Amygdala (tissue), 56 donors: ENCODE measurements at places on chromosomes 5 and 9.

DNA sequence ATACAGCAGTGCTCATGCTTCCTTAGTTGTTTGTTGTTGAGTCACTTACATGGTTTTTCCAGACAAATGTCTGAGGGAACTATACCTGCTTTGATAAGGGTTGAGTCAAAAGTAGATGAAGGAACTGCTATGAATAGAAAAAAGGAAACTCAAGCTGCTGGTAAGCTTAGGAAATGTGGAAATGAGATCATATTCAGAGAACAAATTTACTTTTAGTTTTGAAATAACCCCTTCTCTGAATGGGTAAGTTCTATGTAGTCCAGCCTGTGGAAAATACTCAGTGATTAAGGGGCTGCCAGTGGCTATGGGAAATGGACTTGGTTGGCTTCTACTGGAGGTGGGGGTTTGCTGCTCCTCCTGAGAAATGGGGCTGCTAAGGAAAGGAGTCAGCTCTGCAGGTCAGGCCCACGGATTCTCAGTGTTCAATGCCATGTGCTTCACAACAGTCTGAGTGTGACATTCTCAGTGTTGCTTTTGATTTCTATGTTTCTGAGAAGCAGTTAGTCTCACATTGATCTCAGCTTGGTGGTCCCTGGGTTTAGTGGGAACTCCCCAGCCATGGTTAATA is 47.7 kb upstream of the GLRX start:
- no peak for DNase-seq

DNA sequence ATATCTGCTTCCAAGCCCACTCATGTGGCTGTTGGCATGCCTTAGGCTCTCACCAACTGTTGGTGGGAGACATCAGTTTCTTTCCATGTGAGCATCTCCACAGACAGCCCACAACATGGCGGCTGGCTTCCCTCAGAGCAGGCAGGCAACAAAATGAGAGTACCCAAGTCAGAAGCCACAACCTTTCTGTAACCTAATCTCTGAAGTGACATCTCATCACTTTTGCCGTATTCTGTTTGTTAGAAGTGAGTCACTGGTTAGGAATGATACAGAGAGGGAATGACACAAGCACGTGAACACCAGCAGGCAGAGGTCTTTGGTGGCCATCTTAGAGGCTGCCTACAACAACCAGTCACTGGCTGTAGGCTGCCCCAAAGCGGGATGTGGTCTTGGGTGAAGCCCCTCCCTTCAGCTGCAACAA is 88.6 kb upstream of the RASGRF2 start:
- no peak for DNase-seq

GRCh38 chr5:37696190-37697021 is 143.4 kb downstream of the GDNF start:
- DNase-seq: no peak

DNA sequence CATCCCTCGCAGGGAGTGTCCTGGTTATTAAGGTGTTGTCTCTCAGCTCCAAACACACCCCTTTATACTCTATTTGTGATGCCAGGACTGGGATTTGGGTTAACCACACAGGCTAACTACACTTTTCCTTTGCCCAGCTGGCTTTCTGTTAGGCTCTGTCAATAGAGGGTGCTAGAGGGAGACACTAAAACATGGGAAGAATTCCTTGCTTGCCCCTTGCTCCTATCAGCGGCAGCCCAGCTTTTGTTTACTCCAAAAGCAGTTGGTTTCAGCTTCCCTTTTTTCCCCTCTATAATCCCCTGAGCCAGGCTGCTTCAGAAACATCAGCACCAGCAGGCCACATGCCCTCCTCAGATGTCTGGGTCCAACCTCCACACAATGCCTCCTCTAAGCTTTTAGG is 297.1 kb downstream of the KCTD16 start:
- no peak for DNase-seq

- no peak for DNase-seq
Observed at GRCh38 chr9:19614294-19614693, 174.5 kb downstream of the SLC24A2 start.

DNA sequence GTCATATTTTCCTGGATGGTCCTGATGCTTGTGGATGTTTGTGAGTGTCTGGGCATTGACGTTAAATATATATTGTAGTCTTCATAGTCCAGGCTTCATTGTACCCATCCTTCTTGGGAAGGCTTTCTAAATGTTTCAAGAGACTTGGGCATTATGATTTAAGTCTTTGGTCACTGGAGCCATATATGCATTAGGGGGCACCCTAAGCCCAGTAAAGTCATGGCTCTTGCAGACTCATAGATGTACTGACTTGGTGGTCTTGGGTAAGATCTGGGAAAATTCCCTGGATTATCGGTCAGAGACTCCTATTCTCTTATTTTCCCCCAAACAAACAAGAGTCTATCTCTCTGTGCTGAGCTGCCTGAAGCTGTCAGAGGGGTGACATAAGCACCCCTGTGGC is 271.1 kb downstream of the TRIM36 start:
- no peak for DNase-seq

DNA sequence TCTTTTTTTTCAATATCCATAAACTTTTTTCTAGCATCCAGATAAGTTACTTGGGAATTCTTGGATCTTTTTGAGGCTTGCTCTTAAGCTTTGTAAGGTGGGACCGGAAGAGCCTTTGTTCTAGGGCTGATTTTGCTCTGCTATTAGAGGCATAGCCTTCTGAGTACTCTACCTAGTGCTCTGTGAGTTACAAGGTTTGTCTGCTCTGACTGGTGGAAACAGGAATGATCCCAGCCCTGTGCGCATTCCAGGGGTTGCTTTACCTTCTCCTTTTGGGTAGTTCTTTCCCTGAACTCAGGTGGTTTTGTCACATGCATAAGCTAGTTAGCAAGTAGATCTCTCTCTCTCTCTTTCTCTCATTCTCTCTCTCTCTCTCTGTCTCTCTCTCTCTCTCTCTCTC is 180.8 kb upstream of the PCSK5 start:
- DNase-seq: no peak

- no peak for DNase-seq
Observed at GRCh38 chr5:89350684-89351083, 467.7 kb upstream of the MEF2C start.

GRCh38 chr5:173451031-173451430 is 122.8 kb upstream of the STC2 start:
- DNase-seq: peak; percentile 25

- no peak for DNase-seq
Observed at GRCh38 chr5:149666212-149666852, 63.8 kb upstream of the PPARGC1B start.

DNA sequence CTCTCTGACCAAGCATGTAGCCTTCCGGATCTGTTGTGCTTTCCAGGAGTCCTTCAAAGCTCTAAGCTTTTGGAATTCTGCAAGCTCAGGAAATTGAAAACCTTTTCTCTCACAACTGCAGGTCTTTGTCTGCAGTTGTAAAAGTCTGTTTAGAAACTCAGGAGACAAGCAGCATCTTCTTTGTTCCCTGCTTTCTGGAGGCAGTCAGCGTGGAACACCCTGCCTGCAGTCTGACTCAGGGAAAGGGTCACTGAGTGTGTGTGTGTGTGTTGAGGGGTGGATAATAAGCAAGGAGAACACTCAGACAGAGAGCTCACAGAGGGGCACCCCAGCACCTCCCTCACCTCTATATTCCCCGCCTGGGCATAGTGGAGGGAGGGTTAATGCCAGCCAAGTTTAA is 29.1 kb downstream of the KCNIP1 start:
- no peak for DNase-seq

DNA sequence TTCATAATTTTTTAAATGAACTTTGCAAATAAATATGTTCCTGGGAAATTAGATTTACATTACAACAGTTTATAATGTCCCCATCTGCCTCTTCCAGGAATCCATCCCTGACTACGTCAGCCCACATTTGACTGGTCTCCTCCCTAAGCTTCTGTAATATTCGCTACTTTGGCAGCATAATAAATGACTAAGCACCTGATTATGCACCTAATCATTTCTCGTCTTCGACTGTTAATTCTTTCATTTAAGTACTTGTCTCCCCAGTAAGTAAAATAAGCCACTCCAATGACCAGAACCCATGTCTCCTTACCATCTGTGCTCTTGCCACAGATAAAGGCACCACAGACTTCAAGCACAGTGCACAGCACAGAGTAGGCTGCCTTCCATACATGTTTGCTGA is 122.7 kb downstream of the DENND1A start:
- DNase-seq: no peak

- no peak for DNase-seq
Observed at GRCh38 chr5:95599252-95599651, 20.6 kb upstream of the GPR150 start.

- DNase-seq: no peak
Observed at GRCh38 chr5:171848006-171848405, 62.4 kb downstream of the SMIM23 start.

GRCh38 chr9:22030101-22030598 is 21.0 kb upstream of the CDKN2B start:
- DNase-seq: no peak

GRCh38 chr5:10556289-10556807 is 7.5 kb upstream of the ANKRD33B start:
- no peak for DNase-seq

DNA sequence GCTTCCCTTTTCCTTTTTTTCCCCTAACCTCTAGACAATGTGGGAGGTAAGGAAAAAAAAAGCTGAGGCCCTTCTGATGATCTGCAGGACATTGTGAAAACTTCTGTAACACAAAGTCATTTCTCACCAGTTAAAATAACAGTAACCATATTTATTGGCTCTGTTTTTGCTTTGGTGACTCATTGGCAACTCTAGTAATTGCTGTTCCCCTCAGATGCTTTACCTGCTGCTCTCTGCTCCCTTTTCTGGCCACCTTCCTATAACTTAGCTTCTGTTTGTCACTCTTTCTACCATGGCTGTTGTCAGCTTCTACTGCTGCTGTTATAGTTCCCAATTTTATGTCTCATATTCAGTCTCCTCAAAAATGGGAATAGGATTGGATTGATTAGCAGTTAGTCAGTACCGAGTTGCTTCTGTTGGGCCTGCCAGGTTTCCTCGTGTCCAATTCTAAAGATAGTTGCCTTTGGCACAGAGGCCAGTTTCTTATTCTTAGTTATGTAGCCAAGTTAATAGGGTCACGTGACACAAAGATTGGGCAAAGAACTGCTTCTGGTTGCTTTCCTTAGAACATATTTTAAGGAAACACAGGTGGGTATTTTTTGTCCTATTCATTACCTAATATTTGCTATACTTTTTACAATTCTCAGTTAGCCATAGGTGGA is 16.8 kb downstream of the SCAMP1 start:
- DNase-seq: no peak

GRCh38 chr9:121756474-121757280 is 105.2 kb downstream of the DAB2IP start:
- peak; percentile 66 for DNase-seq

DNA sequence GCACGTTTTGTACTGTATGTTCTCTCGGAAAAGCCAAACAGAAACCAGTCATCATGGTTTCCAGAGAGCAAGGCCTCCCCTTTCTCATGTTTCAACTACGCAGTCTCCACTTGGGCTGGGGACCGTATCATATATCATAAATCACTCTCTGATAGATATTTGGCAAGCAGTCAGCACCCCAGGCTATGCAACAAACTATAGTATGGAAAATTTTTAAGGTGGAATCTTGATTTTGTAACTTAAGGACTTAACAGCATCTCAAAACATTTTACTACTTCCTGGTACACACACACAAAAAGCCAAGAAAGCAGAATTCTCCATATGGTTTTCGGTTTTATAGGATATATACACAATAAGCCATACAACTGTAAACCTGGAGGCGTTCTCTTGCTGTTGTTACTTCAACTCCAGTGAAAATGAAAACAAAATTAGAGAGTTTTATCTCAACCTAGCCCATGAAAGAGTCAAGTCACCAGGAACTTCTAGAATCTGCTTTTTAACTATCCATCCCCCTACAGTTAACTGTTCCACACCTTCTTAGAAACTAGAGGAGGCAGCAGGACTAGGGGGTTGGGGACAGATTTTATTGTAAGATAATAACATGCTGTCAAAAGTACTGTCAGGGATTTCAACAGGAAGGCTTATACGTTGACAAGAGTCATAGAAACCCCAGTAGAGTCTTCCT is 283.4 kb downstream of the NFIB start:
- DNase-seq: no peak

DNA sequence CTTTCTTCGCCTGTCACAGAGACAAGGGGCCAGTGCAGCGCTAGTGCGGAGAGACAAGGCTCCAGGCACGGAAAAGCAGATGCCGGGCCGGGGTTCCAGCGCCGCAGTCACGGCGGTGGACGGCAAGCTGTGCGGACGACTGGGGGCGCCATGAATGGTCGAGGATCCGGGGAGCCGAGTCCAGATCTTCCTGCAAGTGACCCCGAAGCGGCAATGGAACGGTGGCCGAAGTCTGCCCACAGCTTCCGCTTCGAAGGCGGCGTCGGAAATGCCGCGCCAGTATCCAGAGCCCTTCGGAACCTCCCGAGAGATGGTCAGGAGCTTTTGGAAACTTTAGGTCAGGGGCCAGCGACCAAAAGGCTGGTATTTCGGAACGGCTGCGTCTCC is 601 bp upstream of the FAF2 start:
- peak; percentile 65 for DNase-seq

- DNase-seq: no peak
Observed at GRCh38 chr9:135068776-135069415, 18.6 kb upstream of the OLFM1 start.

GRCh38 chr9:79885093-79885857 is 313.5 kb downstream of the TLE4 start:
- no peak for DNase-seq

GRCh38 chr9:110330484-110331105 is 7.1 kb downstream of the TXNDC8 start:
- DNase-seq: no peak

DNA sequence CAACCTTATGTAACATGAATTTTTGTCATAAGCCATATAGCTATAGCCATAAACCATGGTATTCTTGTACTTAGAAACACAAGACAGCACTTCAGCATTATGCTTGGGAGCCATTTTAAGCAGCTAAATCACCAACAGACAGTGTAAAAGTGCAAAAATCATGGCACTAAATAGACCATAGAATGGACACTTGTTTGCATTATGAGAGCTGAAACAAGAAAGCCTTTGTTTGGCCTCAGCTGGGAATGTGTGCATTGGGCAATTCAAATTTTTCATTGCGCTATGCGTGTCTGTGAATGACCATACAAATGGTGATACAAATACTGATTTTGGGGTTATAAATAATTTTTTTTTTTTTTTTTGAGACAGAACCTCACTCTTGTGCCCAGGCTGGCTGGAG is 23.7 kb downstream of the KDM4C start:
- peak; percentile 26 for DNase-seq

DNA sequence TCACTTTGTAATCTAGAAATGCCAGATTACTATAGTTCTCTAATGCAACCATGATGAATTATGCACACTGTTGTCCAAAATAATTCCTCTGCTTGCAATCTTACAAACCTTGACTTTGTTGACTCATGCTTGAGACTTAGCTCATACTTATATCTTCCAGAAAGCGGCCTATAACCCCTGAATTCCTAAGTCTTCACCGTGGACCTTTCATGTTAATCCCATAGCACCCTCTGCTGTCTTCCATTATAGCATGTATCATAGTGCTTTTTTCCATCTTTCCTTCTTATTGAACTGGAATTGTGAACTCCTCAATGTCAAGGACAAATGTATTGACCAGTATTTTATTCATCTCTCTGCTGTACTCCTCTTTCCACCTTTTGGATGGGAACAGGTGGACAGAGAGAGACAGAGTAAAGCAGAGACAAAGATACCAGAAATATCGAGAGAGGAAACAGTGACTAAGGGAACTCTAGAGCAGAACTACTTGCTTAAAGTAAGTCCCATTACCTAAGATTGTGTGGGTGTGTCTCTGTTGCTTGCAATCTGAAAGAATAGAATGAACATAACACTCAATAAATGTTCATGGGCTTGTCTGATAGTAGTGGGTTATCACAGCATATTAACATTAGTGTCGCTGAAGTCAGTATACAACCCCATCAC is 110.0 kb downstream of the LURAP1L start:
- DNase-seq: no peak

GRCh38 chr5:81234801-81235200 is 1.7 kb downstream of the CKMT2 start:
- no peak for DNase-seq
